ENCODE measurements at places on chromosomes 5 and 9. TPM values are rescaled to one million over a fixed set of nuclear protein-coding genes. Genes with fewer than 3 reads are reported as not detected.

- no peak for DNase-seq
Measured at GRCh38 chr5:156618601-156619000, 231.5 kb upstream of the PPP1R2B start.

DNA sequence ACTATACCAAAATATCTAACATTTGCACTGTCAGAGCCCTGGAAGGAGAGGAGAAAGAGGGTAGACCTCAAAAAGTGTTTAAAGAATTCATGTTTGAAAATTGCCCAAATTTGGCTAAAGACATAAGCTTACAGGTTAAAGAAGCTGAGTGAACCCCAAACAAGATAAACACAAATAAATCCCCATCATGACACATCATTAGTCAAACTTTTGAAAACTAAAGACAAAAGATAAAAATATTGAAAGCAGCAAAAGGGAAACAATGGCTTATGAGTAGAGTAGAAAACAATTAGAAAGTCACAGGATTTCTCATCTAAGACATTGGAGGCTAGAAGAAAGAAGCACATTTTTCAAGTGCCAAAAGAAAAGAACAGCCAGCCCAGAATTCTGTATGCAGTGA, 6.1 kb upstream of the UBLCP1 start:
- DNase-seq: no peak

GRCh38 chr9:14993061-14993800, 83.0 kb upstream of the FREM1 start:
- DNase-seq: peak; percentile 92

DNA sequence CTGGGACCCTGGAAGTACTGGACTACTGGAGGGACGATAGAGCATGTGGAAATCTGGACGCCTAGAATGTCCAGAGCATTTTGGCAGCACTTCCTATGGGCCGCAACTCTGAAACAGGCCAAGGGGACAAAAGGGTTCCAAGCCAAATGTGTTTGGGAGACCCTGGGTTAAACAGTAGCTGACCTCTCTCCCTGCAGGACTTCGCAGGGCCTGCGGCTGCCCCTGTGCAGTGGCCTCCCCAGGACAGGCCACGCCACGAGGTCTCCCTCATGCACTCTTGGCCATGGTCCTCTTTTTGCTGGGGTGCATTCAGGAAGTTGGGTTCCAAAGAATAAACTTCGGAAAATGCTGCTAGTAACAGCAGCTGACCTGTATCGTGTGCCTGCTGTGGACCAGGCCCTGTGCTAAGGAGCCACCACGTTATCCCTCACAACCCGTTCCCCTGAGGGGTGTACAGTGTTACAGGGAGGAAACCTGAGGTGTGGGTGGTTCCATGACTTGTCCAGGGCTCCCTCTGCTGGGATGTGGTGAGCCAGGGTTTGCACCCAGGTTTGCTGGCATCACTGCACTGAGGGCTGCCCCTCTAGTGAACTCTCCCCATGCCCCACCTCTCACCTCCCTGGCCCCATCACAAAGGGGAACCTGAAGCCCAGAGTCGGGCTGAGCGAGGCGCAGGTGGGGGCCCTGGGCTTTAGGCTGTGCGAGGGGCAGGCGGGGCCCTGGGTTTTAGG, 79.4 kb downstream of the AMBP start:
- no peak for DNase-seq

DNA sequence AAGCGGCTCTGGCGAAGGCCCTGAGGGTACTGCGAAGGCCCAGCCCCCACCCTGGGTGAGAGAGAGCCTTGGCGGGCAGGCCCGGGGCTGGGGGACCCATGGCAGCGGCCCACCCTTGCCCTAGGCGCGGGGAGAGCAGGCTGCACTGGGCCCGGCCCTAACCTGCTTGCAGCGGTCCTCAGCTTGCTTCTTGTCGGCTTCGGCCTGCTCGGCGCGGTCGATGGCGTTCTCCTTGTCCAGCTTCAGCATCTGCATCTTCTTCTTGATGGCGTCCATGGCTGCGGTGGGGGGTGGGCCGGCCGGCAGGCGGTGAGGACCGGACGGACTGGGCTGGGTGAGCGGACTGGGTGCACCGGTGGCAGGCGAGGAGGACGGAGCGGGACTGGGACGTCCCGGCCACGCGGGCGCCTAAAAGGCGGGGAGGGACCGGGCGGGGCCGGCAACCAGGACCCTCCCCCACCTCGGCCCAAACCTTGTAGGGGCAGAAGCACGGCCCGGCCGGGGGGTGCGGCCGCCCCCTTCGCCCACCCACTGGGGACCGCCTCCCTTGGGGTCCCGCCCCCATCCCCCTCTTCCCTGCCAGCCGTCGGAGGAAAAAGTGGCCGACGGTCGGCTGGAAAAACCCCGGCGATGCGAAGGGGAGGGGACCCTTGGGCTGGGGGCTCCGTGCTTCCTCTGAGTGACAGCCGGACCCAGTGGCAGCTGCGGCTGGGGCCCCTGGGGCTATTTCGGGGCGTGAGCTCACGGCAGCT, at the start of gene TPM2:
TPM2 (minus strand) TSS at position 384 of the 752 bp plus-strand sequence; CDS start at position 276, 108 bp downstream.
- DNase-seq: peak; percentile 89

ARID3C gene
- not detected for total RNA-seq

DMRT3 gene
- total RNA-seq: not detected

All from left lung (tissue), 14 donors.